ENCODE measurements at places on chromosomes 7 and 10.

GRCh38 chr10:47027784-47028260 lies 116.6 kb downstream of the PTPN20 start:
- no peak for DNase-seq

DNA sequence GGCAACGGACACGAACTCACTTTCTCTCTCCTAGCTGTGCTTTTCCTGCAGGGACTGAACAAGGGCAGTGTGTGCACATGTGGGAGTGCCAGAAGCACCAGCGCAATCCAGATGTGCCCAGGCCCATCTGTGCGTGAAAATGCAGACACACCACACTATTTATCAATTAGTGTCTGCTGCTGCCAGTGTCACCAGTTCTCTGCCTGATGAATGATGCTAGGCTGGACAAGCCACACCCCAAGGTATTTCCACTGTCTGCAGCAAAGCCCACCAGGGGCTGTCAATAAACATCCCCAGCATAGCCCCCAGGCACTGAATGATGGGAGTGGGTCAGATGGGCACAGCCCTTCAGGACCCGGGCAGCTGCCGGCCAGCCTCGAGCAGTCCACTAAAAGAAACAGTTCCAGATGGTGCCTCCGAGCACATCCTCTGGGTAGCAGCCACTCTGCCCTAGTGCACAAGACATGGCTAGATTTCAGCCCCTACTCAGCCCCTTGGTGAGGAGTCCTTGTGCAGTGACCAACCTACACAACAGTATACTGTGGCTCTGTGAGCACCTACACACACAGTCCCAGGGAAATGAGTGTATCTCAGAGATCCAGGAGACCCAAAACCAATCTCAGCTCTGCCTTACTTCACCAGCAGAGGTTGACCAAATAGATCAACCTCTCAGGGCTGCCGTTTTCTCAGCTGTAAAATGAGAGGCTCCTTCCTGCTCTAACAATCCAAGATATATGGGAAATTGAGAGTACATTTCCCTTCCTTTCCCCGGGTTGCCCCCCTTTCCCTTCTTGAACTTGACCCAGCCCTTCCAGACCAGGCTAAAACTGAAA lies 314.7 kb downstream of the PLXNA4 start:
- no peak for DNase-seq

DNA sequence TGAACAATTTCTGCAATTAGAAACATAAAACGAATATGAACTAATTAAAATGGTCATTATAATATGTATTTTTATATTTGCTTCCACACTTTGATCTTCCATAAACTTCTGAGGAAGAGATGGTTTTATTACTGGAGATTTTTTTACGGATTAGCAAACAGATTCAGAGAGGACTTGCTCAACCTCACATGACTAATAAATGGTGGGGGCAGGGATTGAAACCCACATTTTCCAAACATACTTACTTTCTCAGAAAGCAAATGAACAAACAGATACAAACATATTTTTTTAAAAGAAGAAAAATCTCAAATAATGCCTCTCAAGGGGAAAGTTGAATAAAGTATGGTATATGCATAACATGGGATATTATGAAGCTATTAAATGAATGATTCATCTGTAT lies 18.3 kb downstream of the ANKMY2 start:
- DNase-seq, result no peak

GRCh38 chr7:84908196-84908793 lies 278.6 kb downstream of the SEMA3D start:
- DNase-seq, result no peak

- DNase-seq, result no peak
Measured at GRCh38 chr10:15395935-15396334, 24.8 kb upstream of the FAM171A1 start.

DNA sequence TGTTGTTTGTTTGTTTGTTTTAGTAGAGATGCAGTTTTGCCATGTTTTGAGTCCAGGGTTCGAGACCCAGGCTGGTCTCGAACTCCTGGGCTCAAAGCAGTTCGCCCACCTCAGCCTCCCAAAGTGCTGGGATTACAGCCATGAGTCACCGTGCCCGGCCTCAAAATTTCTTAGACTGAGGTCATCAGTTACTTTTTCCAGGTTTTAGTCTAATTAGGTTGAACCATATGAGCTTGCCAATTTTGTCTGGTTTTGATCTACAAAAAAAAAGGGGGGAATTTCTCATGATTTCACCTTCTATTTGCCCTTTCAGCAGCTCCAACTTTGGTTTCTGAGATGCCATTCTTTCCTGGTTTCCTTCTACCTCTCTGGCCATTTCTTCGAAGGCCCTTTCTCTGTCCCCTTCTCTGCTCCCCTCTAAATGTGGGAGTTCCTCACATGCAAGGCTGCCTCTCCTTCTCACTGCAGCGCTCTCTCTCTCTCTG lies 5.5 kb downstream of the CUEDC2 start:
- no peak for DNase-seq

DNA sequence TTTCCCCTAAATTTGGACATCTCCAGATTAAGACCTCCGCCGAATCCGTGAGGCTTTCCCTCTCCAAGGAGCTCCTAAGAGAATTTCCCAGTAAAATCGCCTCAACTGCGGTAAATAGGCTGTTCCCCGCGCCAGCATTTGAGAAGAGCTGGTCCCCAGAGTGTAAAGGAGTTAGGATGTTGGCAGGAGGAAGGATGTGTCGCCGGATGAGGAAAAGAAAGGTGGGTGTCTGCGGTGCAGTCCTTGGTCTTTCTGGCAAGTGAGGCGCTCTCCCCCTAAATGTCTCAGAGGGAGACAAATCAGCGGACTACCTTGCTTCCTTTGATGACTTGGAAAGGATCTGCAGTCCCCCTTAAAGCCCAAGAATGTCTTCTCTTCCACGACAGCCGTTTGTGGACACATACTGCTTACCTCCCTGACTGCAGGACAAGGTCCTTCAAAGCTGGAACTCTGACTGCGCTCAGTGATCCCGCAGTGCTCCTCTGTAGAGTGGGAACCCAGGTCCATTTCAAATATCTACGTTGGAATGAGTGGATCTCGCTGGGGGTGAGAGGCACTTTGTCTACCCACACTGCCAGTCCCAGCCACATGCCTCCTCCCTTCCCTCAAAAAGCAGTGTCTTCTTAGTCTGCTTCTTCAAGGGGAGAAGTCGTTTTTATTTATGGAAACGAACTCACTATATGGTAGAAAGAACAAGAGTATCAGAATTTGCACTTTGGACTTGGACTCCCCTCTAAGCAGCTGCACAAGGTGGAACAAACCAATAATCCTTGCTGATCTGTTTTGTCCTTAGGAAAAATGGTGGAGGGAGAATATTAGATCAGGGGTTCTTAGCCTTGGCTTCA lies 1.1 kb upstream of the DLG5 start:
- no peak for DNase-seq

DNA sequence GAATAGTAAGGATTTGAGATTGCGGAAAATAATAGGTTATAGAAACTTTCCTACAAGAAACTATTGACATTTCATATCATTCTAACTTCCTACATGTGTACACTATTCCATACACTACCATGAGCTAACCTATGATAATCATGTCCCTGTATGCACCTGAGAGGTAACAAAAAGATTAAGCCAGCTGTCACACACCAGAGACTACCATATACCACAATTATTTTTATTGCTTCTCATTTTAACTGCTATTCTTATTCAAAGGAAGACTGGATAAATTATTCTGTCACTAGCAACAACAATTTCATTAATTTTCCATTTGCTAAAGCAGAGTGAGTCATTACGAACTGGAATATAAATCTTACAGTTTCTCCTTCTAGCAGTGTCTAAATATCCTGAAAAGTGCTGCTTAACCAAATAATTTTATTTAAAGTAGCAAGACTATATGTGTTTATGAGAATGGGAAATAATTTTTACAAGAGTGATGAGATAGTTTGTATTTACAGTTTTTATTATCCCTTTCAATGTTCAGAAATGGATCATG lies 235.6 kb upstream of the DKK1 start:
- no peak for DNase-seq

GRCh38 chr7:51240868-51241267 lies 75.7 kb downstream of the COBL start:
- DNase-seq, result no peak

GRCh38 chr7:158811461-158811860 lies 17.8 kb downstream of the ESYT2 start:
- DNase-seq, result no peak

DNA sequence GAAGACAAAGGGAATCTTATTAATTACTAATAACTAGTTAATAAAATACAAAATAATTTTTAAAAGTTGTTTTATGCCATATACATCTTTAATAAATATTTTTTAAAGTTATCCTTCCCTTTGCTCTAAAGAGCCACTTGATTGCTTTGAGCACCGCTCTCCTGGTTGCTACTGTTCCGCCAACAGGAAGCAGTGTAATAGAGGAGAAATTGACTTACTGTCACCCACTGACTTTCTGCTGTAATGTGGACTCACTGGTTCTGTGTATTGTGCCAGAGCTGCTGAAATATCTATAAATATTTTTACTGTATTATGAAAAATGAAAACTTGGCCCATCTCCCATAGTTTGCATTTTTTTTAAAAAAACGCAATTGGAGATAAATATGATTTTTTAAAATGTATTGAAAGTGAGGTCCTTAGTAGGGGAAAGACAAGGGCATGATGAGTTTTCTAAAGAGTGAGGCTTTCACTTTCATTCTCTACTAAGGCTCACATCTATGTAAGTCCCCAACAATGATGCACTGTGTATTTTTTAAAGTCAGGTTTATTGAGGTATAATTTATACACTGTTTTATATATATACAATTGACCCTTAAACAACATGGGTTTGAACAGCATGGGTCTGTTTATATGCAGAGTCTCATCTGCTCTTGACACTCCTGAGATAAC lies 100.5 kb downstream of the NPY start:
- no peak for DNase-seq

DNA sequence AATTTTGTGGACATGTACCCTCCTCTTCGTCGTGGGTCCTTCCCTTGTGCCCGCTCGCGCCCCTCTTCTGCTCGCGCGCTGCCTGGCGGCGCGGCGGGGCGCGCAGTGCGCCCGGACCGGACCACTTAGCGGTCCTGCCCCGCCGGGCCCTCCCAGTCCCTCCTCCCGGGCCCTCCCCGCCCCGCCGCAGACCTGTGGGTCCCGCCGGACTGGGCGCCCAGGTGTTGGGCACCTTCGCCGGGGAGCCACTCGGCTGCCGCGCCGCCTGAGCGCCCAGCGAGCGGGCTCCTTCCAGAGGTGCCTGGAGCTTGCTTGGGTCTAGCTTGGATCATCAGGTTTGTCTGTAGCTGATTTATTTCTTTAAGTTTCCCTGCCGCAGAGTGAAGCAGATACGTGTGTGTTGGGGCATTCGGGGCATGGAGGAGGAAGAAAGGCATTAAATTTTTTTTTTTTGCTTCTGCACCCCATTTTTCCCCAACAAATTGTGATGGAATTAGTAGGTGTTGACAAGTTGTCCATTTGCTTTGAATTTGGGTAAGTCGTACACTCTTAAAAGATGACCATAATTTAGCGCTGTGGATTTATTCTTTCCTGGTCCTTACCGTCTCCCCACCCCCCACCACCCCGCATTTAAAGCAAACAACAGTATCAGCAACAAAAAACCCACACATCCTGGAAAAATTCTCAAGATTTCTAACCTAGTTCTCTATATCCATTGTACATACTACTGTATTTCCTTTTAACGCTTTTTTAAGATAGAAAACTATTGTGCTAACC lies 905 bp downstream of the C1GALT1 start:
- no peak for DNase-seq

GRCh38 chr10:52853704-52854103 lies 81.1 kb upstream of the MBL2 start:
- no peak for DNase-seq

DNA sequence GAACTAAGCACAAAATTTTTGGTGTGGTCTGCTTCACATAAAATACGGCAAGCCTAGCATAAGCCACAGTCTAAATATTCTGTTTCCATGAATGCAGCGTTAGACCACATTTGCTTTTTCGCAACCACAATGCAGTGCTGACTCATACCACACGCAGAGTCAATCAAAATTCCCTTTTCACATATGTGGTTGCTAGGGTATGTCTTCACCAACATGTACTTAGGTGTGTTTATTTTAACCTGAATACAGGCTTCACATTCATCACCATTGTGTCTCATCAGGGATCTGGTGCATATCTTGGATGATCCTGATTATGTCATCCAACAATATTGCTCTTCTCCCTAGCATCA lies 90.8 kb downstream of the CHN2 start:
- DNase-seq, result no peak

DNA sequence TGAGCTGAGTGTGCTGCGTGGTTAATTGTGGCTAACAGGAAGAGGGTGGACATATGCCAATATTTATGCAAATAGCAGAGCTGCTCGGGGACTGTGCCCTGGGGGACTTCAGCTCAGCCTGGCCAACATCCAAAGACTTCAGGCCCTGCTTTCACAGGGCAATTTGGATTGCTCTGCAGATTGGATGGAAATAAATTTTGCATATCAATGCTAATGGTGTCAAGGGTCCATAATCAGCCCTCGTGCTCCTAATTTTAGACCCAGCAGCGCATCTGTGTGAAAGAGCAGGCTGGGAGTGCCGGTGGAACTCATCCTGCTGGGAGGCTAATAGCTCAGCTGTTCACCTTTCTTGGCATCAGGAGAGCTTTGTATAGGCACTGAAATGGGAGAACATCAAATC lies 270.1 kb downstream of the TCERG1L start:
- DNase-seq, result no peak

DNA sequence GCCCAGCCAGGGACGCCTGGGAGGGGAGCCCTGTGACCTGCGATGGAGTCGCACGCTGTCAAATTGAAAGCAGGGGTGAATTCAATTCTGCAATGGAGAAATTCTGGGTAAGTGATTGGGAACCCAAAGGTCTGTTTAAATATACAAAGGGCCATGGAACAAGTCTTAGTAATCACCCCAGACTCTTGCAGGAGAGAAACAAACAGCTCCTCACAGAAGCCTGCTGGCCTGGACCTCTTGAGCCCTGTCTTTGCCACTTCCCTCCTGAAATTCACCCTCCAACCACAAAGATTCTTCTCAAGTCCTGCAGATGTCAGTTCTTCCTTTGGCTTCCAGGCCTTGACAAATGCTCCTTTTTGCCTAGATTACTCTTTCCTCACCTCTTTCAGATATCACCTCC lies 97.3 kb downstream of the GLI3 start:
- no peak for DNase-seq

DNA sequence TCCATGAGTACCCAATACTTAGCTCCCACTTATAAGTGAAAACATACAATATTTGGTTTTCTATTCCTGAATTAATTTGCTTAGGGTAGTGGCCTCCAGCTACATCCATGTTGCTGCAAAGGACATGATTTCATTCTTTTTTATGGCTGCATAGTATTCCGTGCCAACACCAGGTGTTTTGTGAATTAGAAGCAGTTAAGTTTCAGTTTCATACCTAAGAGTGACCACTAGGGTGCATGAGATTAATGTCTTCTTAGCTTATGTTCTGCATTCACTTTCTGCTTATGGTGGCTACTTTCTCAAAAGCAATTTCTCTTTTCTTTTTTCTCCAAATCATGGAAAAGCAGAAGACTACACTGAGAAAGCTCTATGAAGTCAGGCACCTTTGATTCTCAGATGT lies 65.1 kb upstream of the VSTM2A start:
- no peak for DNase-seq

GRCh38 chr10:94397549-94398370 lies 4.6 kb upstream of the TBC1D12 start:
- DNase-seq, result no peak
